SK-N-SH (cell line): ENCODE measurements at places on chromosomes 6 and 20. TPM values are rescaled to one million over a fixed set of nuclear protein-coding genes. Genes with fewer than 3 reads are reported as not detected.

The BPI gene
- polyA plus RNA-seq, result not detected in 2 replicates

The KIZ gene
- 3.9 and 5.5 TPM in 2 replicates for polyA plus RNA-seq

The ARMH2 gene
- not detected in 2 replicates for polyA plus RNA-seq

- no peaks in the 10 kb centered on the region for H3K4me1 ChIP-seq
- H3K27me3 ChIP-seq, result no peaks in the 10 kb centered on the region
- H3K4me3 ChIP-seq, result no peak overlapping the region
- no peak overlapping the region for H3K27ac ChIP-seq
- no peak for DNase-seq
- H3K36me3 ChIP-seq, result no peaks in the 10 kb centered on the region
Measured at GRCh38 chr6:155325700-155326516, 11.6 kb upstream of the TFB1M start.

GRCh38 chr20:10619427-10619826 is 54.4 kb downstream of the JAG1 start:
- no peaks in the 10 kb centered on the region for H3K27me3 ChIP-seq
- no peaks in the 10 kb centered on the region; the same call in 1 of the 2 replicates for H3K36me3 ChIP-seq
- peak overlapping the region; percentile 95 for H3K27ac ChIP-seq
- no peak for DNase-seq
- no peak overlapping the region for H3K4me3 ChIP-seq

- peak; percentile 72 for DNase-seq
- peaks cover 16% of the 10 kb centered on the region for H3K4me1 ChIP-seq
- H3K27ac ChIP-seq, result no peak overlapping the region; the same call in 1 of the 2 replicates
- H3K4me3 ChIP-seq, result peak overlapping the region; percentile 89
- H3K36me3 ChIP-seq, result peaks cover 21% of the 10 kb centered on the region
Measured at GRCh38 chr20:10673176-10673841, 490 bp downstream of the JAG1 start.

DNA sequence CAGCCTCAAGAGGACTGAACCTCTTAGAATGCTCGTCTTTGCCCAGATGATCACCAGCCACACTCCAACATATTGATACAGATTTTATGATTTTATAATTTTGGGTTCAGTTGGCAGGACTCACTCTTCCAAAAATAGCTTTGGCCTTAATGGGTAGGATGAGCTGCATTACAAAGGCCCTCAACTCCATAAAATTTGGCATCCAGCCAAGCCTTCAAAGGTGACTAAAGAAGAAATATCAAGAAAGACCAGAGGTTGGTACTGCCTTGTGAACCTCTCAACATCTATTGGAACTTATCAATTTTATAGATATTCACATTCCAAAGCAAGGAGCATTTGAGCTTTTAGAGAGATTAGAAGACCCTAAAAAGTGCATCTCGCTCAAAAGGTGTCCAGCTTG is 48.4 kb upstream of the SNAP25 start:
- no peak overlapping the region for H3K27ac ChIP-seq
- DNase-seq, result no peak
- no peaks in the 10 kb centered on the region for H3K4me1 ChIP-seq
- H3K27me3 ChIP-seq, result no peaks in the 10 kb centered on the region
- H3K4me3 ChIP-seq, result no peak overlapping the region
